Thyroid gland (tissue), 4 donors: ENCODE measurements at places on chromosomes 11 and 22. TPM values are rescaled to one million over a fixed set of nuclear protein-coding genes. Genes with fewer than 3 reads are reported as not detected.

DNA sequence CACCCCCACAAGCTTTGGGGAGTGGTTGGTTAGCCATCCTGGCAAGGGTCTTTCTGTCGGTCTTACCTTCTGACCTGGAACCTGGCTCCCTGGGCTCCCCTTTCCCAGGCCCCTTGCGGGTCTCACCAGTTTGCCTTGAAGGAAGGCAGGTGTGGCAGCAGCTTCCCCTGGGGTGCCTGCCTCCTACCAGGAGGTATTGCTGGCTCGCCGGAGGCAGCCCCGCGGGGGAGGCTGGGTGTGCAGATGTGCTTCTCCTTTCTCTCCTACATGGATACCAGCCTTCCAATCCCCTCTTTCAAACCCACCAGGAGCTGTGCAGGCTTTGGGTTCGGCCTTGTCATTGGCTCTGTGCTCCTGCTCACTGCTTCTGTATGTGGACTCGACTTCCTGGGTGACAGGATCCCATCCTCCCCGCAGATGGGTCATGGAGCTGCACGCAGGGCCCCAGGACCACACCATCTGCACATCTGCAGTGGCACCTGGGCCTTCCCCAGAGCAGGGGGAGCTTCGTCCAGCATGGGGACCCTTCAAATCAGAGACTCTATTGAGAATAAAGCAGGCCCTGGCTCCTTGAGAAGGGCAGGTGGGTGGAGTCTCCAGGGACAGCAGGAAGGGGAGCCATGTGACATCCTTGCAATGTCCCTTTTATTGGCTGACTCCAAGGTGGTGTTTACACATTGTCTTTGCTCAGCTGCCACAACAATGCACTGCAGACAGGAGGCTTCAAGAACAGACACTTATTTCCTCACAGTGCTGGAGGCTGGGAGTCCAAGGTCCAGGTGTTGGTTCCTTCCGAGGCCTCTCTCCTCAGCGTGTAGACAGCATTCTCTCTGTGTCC is 592.0 kb downstream of the BRD1 start:
- H3K27ac ChIP-seq, result no peak overlapping the region
- H3K27me3 ChIP-seq, result no peaks in the 10 kb centered on the region
- no peaks in the 10 kb centered on the region for H3K36me3 ChIP-seq
- H3K4me3 ChIP-seq, result no peak overlapping the region
- no peaks in the 10 kb centered on the region for H3K4me1 ChIP-seq
- DNase-seq, result no peak

DNA sequence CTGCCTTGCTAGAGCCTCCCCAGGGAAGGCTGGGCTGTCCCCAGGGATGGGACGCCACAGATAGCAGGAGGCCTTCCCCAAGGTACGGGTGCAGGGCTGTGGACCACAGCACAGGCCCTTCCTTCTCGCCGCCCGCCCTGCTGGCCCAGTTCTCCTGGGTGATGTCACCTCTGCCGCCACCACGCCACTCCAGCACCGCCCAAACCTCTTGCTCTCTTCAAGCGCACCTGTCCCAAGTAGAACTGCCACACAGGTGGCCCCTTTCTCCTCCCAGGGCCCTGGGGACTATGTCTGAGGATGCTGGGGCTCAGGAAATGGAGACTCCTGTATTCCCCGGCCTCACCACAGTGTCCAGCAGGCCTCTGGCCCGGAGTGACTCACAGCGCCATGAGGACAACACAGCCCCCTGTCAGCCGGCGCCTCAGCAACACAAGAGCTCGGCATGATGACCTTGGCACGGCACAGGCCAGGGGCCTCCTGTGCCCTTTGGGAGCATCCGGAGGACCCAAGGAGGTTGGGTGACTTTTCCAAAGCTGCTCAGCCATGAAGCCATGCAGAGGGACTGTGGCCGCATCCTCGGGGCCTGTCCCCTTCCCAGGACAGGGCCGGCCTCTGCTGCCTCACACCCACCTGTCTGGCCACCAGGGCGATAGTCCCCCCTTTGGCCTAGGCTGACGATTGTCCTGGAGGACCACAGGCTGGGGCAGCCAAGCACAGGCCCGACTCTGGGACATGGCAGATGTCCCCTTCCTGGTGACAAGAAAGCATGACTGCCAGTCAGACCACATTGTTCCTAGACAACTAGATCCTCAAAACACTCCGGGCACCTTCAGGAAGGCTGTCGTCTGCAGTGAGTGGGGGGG is 1023.5 kb downstream of the BRD1 start:
- no peaks in the 10 kb centered on the region for H3K36me3 ChIP-seq
- no peak overlapping the region for H3K27ac ChIP-seq
- no peaks in the 10 kb centered on the region for H3K4me1 ChIP-seq
- H3K27me3 ChIP-seq, result no peaks in the 10 kb centered on the region
- no peak for DNase-seq

- H3K36me3 ChIP-seq, result no peaks in the 10 kb centered on the region
- H3K27ac ChIP-seq, result no peak overlapping the region
Observed at GRCh38 chr11:110027627-110028371, 65.4 kb upstream of the ZC3H12C start.

DNA sequence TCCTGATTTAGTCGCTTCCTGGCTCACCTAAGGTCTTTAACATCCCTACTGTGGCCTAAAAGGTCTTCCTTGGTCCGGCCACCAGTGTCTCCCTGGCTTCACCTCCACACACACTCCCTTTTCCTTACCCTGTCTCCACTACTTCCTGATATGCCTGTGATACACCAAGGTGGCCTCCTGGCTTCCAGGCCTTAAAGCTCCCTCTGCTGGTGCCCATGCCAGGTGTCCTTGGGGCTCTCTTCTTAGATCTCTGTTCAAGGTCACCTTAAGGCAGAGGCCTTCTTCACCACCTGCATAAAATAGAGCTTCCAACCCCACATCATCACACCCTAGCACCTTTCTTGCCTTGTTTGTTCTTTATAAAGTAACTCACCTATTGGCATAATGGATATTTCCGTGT is 787.7 kb downstream of the NTM start:
- H3K27ac ChIP-seq, result no peak overlapping the region
- H3K36me3 ChIP-seq, result no peaks in the 10 kb centered on the region
- H3K4me3 ChIP-seq, result no peak overlapping the region
- DNase-seq, result no peak
- no peaks in the 10 kb centered on the region for H3K4me1 ChIP-seq
- H3K27me3 ChIP-seq, result no peaks in the 10 kb centered on the region

DNA sequence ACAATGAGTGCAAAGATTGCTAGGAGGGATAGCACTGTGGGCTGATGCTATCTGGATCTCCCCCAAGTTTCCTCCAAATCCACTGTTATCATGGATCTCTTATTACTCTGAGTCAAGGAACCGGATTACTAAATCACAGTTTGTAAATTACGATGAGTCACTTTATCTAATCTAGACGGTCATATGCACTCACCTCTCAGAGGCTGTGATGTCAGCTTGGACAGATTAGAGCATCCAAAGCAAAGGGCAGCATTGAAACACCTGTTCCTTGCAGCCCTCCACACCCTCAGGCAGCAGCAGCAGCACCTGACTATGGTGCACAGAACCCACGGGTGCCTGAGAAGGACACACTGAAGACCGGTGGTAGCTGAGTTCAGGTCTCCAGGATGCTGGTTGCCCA is 14.0 kb upstream of the POU2AF1 start:
- no peak for DNase-seq
- H3K4me3 ChIP-seq, result no peak overlapping the region
- no peak overlapping the region for H3K27ac ChIP-seq

DNA sequence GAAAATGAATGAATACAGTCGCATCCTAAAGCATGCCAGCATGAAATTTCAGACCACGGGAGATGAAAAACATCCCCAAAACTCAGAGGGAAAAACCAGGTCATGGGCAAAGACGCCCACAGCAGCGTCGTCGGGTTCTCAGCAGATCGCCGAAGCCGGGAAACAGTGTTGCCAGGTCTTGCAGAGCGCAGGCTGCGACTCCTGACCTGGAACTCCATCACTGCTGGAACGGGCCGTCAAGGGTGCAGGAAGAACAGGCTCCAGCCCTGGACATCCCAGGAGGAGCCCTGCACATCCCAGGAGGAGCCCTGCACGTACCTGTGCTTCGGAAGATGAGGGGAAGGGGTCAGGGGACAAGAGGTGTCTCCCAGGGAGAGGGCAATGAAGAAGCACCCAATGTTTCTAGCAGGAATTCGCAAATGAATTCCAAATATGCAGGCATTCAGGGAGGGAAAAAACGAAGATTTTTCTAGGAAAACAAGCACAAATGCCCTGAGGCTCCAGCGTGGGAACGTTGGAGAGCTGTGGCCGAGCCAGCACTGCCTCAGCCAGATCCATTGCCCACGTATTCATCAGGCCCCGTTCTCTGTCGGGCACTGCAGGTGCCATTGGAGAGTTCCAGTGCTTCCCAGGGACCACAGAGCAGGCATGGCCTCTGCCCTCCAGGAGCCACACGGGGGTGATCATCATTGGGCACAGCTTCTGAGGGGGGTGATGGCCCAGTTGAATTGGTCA is 1110.4 kb downstream of the BRD1 start:
- no peaks in the 10 kb centered on the region for H3K27me3 ChIP-seq
- no peak overlapping the region for H3K4me3 ChIP-seq
- DNase-seq, result no peak
- H3K27ac ChIP-seq, result no peak overlapping the region
- no peaks in the 10 kb centered on the region for H3K36me3 ChIP-seq

GRCh38 chr11:3056296-3057068 is 741 bp downstream of the CARS1 start:
- peak overlapping the region; percentile 96 for H3K4me3 ChIP-seq
- peak overlapping the region; percentile 71 for H3K27ac ChIP-seq
- no peaks in the 10 kb centered on the region for H3K36me3 ChIP-seq
- H3K4me1 ChIP-seq, result peaks cover 26% of the 10 kb centered on the region
- DNase-seq, result no peak
- H3K27me3 ChIP-seq, result no peaks in the 10 kb centered on the region

DNA sequence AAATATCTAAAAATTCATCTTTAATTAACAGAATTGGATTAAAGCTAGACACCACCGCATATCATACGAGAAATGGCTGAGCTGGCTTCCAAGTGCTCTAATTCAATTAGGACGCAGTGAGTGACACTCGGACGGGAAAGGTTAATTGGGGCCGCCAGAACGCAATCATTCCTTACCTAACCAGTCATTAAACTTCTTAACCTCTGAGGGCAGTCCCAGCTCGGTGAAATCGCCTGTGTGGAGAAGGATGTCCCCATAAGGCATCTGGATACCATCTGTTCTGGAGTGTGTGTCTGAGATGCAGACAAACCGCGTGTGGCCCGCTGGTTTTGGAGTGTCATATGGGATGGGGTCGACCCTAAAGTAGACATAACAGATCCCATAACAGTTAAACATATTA is 50.3 kb downstream of the MPPED2 start:
- DNase-seq, result no peak
- no peaks in the 10 kb centered on the region for H3K27me3 ChIP-seq
- peaks cover 34% of the 10 kb centered on the region for H3K4me1 ChIP-seq
- no peaks in the 10 kb centered on the region for H3K36me3 ChIP-seq
- no peak overlapping the region for H3K4me3 ChIP-seq

DNA sequence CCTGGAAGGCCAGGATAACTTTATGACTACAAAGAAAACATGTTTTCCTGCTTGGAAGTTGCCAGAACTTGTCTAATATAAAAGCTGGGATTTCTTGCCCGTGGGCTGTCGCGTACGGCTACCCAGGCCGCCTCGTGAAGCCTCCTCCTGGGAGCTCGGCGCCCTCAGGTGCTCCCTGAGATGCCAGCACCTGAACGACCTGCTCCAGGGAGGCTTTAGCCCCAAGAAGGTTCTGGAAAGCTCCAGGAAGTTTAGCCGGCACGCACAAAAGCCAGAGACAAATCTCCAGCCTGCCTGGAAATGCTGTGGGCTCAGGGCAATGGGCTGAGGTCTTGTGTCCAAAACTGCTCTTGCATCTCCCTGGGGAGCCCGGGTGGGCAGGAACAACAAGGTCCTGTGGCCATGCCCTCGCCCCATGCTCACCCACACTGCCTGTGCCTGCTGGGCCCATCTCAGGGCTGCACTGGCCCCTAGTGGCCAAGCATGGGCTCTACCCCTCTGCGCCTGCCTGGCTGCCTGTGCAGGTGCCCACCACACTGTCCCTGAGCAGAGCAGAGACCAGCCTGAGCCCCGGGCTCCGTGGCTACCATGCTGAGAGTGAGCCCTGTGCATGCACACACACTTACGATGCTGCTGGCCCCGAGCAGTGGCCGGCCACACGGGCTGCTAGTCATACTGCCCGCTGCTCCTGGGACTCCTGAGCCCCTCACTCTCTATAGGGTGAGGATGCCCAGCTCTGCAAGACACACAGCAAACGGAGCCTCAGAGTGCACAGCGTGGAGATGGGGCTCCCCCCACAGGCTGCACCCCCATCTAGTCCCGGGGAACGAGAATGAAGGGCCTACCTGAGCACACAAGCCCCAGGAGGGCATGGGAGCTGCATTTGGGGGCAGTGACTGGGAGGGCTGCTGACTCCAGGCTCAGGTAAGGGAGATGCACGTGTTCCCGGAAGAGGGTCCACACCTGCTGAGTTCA is 4.9 kb upstream of the CELSR1 start:
- DNase-seq, result peak; percentile 81
- H3K4me3 ChIP-seq, result no peak overlapping the region
- H3K4me1 ChIP-seq, result peaks cover 21% of the 10 kb centered on the region
- H3K27ac ChIP-seq, result no peak overlapping the region
- no peaks in the 10 kb centered on the region for H3K27me3 ChIP-seq

GRCh38 chr22:27867085-27867952 is 51.7 kb downstream of the PITPNB start:
- H3K4me1 ChIP-seq, result peaks cover 21% of the 10 kb centered on the region
- no peak overlapping the region for H3K4me3 ChIP-seq
- H3K36me3 ChIP-seq, result no peaks in the 10 kb centered on the region
- DNase-seq, result no peak
- H3K27ac ChIP-seq, result peak overlapping the region; percentile 16

GRCh38 chr11:78514922-78515502 is 59.7 kb downstream of the NARS2 start:
- no peaks in the 10 kb centered on the region for H3K36me3 ChIP-seq
- H3K4me3 ChIP-seq, result no peak overlapping the region
- H3K4me1 ChIP-seq, result no peaks in the 10 kb centered on the region
- no peak overlapping the region for H3K27ac ChIP-seq
- no peaks in the 10 kb centered on the region for H3K27me3 ChIP-seq
- DNase-seq, result no peak

GRCh38 chr11:122779047-122779629 is 59.2 kb upstream of the CRTAM start:
- no peak for DNase-seq
- no peaks in the 10 kb centered on the region for H3K36me3 ChIP-seq
- H3K27ac ChIP-seq, result no peak overlapping the region
- no peaks in the 10 kb centered on the region for H3K27me3 ChIP-seq

GRCh38 chr11:62847767-62848314 is 8.5 kb upstream of the WDR74 start:
- H3K27ac ChIP-seq, result no peak overlapping the region
- DNase-seq, result no peak
- H3K4me1 ChIP-seq, result no peaks in the 10 kb centered on the region
- H3K36me3 ChIP-seq, result peaks cover 12% of the 10 kb centered on the region
- H3K4me3 ChIP-seq, result no peak overlapping the region

BAD gene
- total RNA-seq, result 79.0 TPM

DEFB131B gene
- not detected for total RNA-seq

KIF18A gene
- 4.6 TPM for total RNA-seq

SLC22A25 gene
- not detected for total RNA-seq

DEUP1 gene
- total RNA-seq, result not detected

MMP10 gene
- total RNA-seq, result not detected

MS4A4A gene
- 8.1 TPM for total RNA-seq
